Activated CD4-positive, alpha-beta T cell treated with anti-CD3 and anti-CD28 coated beads, Interleukin-2, amount 10 ng/mL, durations not matched to agents 7 days and 5 days (primary cell): ENCODE measurements at places on chromosomes 6 and 20. TPM values are rescaled to one million over a fixed set of nuclear protein-coding genes. Genes with fewer than 3 reads are reported as not detected.

The OR2B6 gene
- total RNA-seq, result not detected

The SLC17A1 gene
- not detected for total RNA-seq

The GJA1 gene
- total RNA-seq, result not detected

The RBPJL gene
- total RNA-seq, result not detected

GRCh38 chr6:101108286-101108685, 227.2 kb upstream of the ASCC3 start:
- no peak overlapping the region for H3K27ac ChIP-seq
- DNase-seq, result no peak
- no peaks in the 10 kb centered on the region for H3K36me3 ChIP-seq
- no peak overlapping the region for H3K4me3 ChIP-seq
- H3K27me3 ChIP-seq, result no peaks in the 10 kb centered on the region

GRCh38 chr20:33994222-33994913, 657 bp downstream of the RALY start:
- peak overlapping the region; percentile 96 for H3K4me3 ChIP-seq
- H3K27ac ChIP-seq, result peak overlapping the region; percentile 98
- H3K36me3 ChIP-seq, result peaks cover 39% of the 10 kb centered on the region
- no peaks in the 10 kb centered on the region for H3K27me3 ChIP-seq

- no peaks in the 10 kb centered on the region for H3K36me3 ChIP-seq
- H3K4me1 ChIP-seq, result no peaks in the 10 kb centered on the region
- no peak overlapping the region for H3K4me3 ChIP-seq
- no peaks in the 10 kb centered on the region for H3K27me3 ChIP-seq
- no peak overlapping the region for H3K27ac ChIP-seq
Observed at GRCh38 chr20:51926670-51927305, 124.5 kb upstream of the SALL4 start.

- DNase-seq, result no peak
- H3K27ac ChIP-seq, result peak overlapping the region; percentile 61
- H3K36me3 ChIP-seq, result peaks cover 6% of the 10 kb centered on the region
- peaks cover 6% of the 10 kb centered on the region for H3K27me3 ChIP-seq
- H3K4me3 ChIP-seq, result no peak overlapping the region
Observed at GRCh38 chr6:170147056-170147787, 143.7 kb downstream of the DLL1 start.

DNA sequence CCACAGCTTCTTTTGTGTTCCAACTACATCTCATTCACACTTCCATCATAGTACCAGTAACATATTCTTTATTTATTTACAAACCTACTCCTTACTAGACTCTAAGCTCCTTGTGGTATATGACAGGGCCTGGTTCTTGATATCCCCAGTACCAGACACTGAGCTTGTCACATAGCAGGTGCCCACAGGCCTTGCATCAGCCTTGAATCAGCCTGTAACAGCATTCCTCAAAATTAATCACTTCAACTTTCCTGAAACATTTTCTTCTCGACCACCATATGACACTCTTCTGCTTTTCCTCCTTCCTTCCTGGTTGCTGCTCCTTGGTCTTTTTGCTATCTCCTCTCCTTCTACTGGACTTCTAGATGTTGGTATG, 24.7 kb upstream of the SRPK1 start:
- H3K4me3 ChIP-seq, result no peak overlapping the region
- DNase-seq, result no peak
- H3K27me3 ChIP-seq, result peaks cover 4% of the 10 kb centered on the region

GRCh38 chr6:114762145-114762544, 419.3 kb upstream of the HS3ST5 start:
- DNase-seq, result no peak
- H3K27ac ChIP-seq, result no peak overlapping the region
- H3K4me1 ChIP-seq, result no peaks in the 10 kb centered on the region
- no peaks in the 10 kb centered on the region for H3K27me3 ChIP-seq
- H3K36me3 ChIP-seq, result no peaks in the 10 kb centered on the region
- no peak overlapping the region for H3K4me3 ChIP-seq
